ENCODE measurements at places on chromosomes 2 and 18.

DNA sequence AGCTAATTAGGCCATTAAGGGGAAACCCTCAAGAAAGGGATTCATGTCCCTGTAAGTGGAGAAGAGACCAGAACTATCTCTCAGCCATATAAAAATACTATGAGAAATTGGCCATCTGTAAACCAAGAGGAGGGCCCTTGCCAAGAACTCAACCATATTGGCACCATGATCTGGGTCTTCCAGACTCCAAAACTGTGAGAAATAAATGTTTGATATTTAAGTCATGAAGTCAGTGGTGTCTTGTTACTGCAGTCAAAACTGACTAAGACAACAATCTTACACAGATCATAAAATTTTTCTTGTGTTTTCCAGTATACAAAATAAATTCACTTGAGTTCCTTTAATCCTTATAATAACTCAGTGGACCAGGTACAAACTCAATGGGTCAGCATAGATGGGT is 589.8 kb upstream of the CDH2 start:
- no peak for DNase-seq

DNA sequence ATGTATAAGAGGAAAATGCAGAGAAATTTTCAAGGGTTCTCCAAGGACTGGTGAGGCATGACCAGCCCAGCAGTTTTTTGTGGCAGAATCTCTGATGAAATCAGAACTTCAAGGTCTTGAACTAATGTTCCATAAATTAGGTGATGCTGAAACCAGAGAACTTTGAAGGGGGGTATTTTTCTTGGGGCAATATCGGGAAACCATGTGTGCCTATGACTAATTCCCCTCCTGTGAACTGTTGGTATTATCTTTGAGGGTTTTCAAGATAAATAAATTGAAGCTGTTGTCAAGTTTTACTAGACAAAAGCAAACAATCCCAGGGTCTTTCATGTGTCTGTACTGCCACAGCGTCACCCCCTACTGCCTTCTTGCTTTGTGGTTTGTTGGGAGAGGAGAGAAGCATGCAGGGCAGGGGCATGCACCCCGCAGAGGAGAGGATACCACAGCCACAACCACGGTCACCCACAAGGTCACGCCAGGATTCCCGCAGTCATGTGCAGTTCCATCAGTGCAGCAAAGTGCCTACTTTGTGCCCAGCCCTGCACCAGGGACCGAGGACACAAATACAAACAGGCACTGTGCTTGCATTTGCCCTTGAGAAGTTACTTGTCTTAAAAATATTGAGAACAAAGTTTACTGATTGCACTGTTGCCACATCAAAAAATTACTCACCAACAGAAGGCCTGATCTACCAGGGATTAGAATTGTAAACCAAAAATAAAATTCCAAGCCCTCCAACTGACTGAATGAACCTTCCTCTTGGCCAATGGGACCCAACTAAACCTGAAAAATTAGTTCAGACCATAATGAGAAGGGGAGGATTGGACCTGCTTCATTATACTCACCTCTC is 413.3 kb upstream of the TRIB2 start:
- no peak for DNase-seq

GRCh38 chr2:36570416-36570815 is 27.6 kb downstream of the FEZ2 start:
- no peak for DNase-seq

DNA sequence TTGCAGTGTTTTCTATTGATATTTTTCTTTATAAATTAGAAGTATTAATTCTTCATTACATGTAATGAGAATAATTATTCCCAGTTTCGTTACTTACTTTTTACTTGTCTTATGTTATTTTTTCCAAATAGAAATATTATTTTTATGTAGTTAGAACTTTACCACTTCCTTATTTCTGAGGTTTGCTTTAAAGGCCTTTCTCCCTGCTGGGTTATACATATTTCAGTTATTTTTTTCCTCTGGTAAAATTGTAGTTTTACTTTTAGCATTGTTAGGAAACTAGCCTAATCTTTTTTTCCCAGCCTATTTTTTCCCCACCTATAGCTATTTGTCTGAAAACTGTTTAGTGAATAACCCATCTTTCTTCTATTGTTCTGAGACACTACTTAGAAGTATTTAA is 17.1 kb downstream of the RNF144A start:
- DNase-seq: no peak

GRCh38 chr2:241575624-241576292 is 17.2 kb downstream of the BOK start:
- DNase-seq: no peak

DNA sequence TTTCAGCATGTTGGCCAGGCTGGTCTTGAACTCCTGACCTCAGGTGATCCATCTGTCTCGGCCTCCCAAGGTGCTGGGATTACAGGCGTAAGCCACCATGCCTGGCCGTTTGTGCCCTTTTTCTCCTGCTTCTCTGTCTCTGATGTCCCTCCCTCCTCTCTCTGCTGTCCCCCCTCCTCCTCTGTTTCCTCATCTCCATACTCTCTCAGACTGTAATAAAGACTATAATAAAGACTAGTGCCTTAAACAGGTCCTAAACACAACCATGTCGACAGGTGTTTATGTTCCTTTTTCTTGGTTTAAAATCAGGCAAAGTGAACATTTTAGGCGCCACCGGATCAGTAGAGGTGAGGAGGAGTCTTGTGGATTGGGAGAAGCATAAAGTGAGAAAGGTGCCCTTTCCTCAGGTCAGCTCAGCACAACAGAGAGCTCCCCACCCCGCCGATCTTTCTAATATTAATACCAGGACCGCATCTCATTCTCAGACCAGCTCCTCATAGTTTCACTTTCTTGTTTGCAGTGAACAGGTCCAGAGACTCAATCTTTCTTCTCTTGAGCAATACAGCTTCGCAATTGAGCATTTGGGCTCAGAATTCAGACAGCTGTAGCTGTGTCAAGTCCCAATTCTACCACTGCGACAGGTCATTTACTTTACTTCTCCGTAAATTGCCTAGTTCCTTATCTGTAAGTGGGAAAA is 23.7 kb downstream of the TIMM21 start:
- DNase-seq: no peak

GRCh38 chr2:10408649-10409579 is 39.2 kb downstream of the ODC1 start:
- DNase-seq: peak; percentile 60

DNA sequence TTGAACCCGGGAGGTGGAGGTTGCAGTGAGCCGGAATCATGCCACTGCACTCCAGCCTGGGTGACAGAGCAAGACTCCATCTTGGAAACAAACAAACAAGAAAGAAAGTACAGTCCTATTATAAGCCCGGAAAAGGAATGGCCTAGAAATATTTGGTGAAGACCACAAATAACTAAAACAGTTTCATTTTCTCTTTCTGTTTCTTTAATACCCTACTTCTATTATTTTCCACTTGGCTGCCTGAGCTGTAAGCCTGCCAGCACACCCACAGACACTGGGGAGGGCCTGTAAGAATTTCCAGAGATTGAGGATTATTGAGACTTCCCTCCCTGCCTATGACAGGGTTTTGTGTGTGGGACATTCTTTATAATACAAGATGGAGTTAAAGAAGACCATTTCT is 188.0 kb upstream of the DCC start:
- no peak for DNase-seq

- DNase-seq: no peak
Observed at GRCh38 chr2:183349091-183349490, 224.8 kb downstream of the NUP35 start.

- no peak for DNase-seq
Observed at GRCh38 chr2:65751408-65751807, 319.0 kb upstream of the SPRED2 start.

GRCh38 chr2:25895610-25896009 is 17.3 kb upstream of the ASXL2 start:
- DNase-seq: no peak

DNA sequence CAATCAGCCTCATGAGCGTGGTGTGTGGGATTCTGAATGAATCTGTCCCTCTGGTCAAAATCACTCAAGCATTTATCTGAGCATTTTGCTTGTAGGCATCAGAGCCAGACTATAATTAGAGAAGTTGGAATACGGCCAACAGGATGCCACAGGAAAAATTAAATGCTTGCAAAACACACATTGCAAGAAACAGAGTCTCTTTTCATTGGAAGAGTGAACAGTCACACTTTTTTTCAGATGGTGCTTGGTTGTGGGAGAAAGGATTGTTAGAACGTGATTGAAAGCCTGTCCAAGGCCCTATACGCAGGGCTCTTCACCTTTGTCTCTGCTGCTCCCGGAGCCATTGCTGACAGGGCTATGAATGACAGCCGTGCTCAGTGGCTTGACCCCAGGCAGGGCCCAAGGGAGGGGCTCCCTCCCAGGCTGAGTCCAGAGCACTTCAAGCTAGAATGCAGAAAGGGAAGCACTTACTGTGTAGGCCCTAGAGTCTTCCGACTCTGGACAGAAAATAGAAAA is 59.8 kb downstream of the SNTG2 start:
- DNase-seq: no peak

GRCh38 chr2:76283350-76283749 is 572.6 kb upstream of the GCFC2 start:
- DNase-seq: no peak

DNA sequence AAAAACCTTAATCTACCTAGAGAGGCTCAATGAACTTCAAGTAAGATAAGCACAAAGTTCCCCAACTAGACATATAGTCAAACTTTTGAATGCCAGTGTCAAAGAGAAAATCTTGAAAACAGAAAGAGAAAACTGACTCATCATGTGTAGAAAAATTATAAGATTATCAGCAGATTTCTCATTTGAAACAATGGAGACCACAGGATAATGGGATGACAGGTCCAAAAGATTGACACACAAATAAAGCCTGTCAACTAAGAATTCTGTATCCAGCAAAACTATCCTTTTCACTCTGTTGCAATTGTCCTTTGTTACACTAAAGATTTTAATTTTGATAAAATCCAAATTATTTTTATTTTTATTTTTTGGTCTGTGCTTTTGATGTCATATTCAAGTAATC is 61.6 kb downstream of the COPS8 start:
- DNase-seq: no peak

DNA sequence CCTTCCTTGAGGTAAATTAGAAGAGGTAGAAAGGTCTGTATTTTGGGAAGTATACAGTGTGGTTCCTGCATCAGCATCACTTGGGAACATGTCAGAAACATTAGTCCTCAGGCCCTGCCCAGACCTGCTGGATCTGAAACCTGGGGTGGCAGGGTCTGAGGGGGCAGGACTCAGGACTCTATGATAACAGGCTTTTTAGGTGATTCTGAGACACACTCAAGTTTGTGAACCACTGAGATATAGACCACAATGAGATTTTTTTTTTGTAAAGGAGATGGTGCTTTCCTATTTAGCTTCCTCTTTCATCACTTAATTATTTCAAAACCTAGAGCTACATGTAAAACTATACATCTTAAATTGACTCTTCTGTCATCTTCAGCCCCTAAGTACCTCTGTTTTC is 262.7 kb upstream of the SPOPL start:
- DNase-seq: no peak

Measured in stimulated activated CD8-positive, alpha-beta memory T cell treated with anti-CD3 and anti-CD28 coated beads, Interleukin-7, amount 100 ng/mL, for 4 hours (primary cell).